ENCODE measurements at places on chromosomes 16 and 17.

DNA sequence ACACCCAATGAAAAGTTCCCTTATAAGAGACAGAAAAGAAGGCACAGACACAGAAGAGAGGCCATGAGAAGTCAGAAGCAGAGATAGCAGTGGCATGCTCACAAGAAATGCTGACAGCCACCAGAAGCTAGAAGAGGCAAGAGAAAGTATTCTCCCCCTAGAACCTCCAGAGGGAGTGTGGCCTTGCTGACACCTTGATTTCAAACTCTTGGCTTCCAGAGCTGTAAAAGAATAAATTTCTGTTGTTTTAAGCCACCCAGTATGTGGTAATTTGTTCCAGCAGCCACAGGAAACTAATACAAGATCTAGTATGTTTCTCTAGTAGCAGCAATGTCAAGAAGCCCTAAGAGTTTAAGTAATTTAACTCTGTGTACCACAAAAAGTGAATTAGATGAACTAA lies 87.2 kb upstream of the NOG start:
- DNase-seq: no peak

GRCh38 chr17:47762728-47763127 lies 29.7 kb downstream of the TBX21 start:
- DNase-seq: no peak

GRCh38 chr16:12958366-12958765 lies 57.0 kb downstream of the SHISA9 start:
- DNase-seq: no peak

DNA sequence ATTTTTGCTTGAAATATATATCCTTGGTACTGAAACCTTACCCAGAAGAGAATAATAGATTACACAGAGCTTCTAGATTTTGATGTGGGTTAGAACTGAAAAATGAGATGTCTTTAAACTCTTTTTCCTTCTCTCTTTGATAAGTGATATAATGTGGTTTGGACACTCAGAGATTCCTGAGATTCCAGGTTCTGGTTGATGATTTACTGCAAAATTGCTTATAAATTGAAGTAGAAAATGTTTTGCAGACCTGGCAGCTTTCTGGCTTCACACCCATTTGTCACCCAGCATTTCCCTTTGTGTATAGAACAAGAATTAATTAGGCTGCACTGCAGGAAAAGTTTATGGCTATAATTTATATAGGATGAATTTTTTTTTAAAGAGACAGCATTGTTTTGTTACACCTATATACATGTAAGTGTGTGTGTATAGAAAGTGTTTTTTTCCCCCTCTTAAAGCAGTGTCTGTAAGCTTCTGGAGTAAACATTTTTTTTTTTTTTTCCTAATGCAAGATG lies 23.5 kb downstream of the AATF start:
- no peak for DNase-seq

DNA sequence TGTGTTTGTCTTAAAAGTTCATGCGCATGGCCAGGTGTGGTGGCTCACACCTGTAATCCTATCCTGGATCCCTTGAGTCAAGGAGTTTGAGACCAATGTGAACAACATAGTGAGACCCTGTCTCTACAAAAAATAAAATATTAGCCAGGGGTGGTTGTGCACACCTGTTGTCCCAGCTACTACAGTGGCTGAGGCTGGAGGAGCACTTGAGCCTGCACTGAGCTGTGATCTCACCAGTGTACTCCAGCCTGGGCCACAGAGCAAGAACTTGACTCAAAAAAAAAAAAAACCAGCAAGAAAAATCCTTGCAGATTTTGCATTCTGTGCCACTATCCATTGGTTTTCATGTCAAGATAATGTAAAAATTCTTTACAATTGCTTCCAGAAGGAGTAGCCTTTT lies 8.2 kb downstream of the KSR1 start:
- no peak for DNase-seq

DNA sequence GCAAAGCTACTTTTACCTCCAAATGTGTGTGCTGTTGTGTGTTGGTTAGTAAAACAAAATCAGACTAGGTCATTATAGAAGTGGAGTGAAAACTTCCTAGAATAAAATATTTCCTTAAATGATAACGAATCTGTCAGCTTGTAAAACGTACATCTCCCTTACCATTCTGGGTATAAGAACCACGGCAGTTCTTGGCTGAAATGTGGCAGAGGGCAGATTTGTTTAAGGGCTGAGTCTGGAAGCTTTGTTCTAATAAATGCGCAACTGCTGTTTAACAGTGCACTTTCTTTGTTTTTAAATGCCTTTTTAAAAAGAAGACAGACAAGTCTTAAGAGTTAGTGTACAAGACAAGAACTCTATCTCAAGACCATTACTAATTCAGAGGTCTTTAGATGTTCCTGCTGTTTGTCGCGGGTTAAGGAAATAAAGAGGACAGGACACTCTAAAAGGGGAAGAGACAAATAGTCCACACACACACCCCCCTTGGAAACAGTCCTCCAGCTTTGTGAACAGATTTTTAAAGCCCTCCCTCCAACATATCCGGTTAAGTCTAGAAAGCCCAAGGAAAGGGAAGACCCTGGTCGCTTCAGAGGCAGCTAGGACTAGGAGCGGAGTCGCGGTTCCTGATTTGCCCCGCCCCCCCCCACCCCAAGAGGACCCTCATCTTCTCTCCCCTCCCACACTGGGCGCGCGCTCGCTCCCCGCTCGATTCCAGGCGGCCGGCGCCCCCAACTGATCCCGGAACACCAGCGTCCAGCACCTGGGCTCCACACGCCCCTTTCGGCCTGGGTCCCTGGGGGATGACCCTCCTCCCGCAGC lies 658 bp downstream of the SYNRG start:
- no peak for DNase-seq

- no peak for DNase-seq
These were observed 22.2 kb downstream of the CDK5RAP3 start for GRCh38 chr17:47993031-47993564.

- DNase-seq: no peak
These were observed at the start of gene CBX2 for GRCh38 chr17:79777894-79778503. Gene CBX2, plus strand, starts transcription at chr17:79778148. Its CDS starts 88 bp downstream, at chr17:79778236.

GRCh38 chr16:9225527-9226316 lies 134.3 kb downstream of the HAPSTR1 start:
- no peak for DNase-seq

GRCh38 chr17:82238472-82239201 lies 9.8 kb downstream of the SLC16A3 start:
- peak; percentile 16 for DNase-seq

DNA sequence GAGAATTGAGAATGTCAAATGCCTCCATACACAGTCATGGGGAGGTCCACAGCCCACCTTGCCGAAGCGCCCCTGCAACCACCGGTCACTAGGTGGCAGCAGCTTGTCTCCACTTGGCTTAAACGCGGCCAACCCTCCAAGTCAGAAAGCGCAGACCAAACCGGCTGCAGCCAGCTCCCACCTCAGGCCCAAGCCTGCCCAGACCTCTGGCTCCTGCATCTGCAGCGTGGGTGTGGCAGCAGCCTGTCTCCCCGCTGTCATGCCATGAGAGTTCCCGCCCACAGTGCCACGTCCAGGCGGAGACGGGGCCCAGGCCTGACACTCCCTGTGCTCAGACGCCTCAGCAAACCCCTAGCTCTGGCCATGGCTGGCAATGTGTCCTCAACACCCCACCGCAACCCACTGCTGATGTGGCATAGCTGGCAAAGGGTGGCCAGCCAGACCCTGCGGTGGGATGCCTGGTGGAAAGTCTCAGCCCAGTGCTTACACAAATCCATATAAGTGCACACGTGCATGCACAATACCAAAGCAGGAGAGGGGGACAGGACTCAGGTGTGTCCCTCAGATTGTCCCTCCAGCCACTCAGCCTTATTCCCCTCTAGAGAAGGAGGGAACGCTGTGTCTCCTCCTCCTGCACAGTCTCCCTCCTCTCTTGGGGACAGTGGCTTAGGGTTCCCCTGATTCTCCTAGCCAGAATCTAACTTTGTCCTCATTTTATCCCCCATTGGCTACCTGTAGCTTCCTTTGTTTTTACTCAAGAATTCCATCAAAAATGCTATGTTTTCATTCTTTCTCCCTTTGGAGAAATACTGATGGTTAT lies 10.9 kb downstream of the COPZ2 start:
- DNase-seq: peak; percentile 46

- peak; percentile 96 for DNase-seq
These were observed 7.6 kb downstream of the CCDC57 start for GRCh38 chr17:82204831-82205719.

GRCh38 chr17:5837055-5837491 lies 233.1 kb upstream of the WSCD1 start:
- no peak for DNase-seq

- peak; percentile 96 for DNase-seq
These were observed 63.6 kb upstream of the TBX2 start for GRCh38 chr17:61335845-61336655.

DNA sequence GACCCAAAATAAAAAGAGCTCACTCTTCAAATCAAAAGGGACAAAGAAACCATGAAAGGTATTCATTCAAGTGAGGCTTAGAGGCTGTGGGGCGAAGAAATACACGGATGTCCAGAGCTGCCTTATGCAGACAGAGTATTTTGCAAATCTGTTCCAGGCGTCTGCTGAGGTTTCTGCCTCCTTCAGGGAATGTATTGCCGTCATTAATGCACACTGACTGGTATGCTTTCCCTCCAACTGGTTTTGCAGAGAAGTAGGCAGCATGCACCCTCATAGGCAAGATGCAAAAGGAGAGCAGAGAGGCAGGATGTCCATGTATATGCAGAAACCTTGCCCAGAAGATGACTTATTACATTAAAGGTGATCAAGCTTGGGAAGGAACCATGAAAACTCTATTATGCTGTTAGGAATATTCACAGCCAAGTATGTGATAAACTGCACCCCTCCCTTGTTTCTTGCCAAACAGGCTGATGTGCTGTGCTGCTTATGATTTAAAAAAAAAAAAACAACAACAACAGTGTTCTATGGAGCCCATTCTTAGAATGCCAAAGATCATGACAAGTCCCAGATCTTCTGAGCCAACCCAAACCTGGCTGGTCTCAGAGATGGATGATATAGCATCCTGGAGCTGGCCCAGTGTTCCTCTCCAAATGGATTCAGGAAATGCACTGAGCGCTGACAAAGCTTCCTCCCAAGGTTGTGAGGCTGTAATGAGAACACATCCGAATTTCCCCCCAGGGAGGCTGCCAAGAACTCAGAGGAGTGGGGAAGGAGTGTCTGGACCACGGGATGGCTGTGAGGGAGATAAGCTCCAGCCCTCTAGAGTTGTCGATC lies 77.6 kb upstream of the HLF start:
- DNase-seq: no peak

DNA sequence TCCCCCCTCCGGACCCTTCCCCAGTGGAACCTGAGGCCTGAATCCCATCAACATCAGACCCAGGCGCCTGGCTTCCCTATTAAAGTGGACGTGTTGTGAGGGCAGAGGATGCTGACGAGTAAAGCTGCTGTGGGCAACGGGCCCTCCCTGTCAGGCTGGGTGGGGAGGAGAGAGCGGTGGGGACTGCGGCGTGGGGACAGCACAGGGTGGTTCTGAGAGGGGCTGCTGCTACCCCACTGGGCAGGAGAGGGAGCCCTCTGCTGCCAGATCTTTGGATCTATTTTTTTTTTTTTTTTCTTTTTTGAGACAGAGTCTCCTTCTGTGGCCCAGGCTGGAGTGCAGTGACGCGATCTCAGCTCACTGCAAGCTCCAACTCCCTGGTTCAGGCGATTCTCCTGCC lies 5.9 kb downstream of the CA5A start:
- DNase-seq: no peak

DNA sequence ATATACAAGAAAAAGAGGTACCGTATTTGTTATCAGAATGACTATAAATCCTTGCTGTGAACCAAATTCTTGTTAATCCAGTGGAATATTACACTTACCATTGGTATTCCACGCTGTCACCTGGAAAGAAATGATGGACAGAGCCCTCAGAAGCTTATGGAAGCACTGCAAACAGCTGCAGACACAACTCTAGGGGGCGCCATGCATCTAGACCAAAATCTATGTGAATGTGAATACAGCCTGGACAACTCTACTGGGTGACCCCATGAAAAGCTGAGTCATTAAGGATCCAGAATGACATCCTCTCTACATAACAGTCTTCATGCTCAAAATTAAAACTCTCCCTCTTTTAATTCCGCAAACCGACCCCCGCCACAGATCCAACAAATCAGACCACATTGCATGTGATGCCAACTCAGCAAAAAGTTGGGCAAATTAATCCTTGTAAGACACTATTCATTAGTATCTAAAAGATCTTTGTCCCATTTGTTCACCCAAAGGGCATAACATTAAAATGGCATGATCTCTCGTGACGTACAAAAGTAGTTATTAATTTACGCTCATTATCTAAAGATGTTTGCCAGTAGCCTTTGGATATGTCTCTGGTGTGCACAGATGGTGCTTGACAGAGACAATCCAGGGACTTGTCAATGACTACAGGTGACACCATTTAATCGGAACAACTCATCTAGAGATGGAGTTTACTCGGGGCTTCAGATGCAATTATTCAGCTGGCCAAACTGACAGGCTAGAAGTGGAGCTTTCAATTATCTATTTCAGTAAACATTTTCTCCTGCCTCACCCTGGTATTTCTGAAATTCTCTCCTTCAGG lies 552.7 kb upstream of the PSMD7 start:
- no peak for DNase-seq

DNA sequence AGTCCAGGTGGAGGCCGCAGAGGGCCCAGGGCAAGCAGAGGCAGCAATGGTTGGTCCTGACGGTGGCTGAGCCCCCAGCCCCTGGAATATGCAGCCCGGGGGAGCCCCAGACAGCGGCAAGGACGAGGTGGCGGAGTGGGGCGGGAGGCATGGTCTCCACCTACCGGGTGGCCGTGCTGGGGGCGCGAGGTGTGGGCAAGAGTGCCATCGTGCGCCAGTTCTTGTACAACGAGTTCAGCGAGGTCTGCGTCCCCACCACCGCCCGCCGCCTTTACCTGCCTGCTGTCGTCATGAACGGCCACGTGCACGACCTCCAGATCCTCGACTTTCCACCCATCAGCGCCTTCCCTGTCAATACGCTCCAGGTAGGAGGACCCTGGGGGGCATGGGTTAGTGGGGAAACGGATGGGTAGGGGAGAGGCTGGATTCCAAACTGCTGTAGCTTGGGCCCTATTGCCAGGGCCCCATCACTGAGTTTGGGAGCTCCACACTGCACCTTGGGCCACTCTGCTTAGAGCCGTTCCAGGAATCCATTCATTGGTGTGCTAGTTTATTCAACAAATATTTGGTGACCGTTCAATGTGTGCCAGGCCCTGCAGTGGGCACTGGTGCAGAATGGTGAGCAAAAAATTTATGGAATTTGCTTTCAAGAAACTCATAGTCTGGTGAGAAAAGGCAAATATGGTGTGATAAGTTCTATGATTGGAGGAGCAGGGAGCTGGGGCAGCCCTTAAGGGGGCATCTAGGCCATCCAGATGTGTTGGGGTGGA lies 3.8 kb downstream of the RASL10B start:
- no peak for DNase-seq

- no peak for DNase-seq
These were observed 15.1 kb downstream of the SOCS1 start for GRCh38 chr16:11240636-11241473.

All from NCI-H2081 treated with DMSO at 0.1 percent for 48 hours (cell line).